Fibroblast of the aortic adventitia (primary cell): ENCODE measurements at places on chromosomes 12 and 14.

DNA sequence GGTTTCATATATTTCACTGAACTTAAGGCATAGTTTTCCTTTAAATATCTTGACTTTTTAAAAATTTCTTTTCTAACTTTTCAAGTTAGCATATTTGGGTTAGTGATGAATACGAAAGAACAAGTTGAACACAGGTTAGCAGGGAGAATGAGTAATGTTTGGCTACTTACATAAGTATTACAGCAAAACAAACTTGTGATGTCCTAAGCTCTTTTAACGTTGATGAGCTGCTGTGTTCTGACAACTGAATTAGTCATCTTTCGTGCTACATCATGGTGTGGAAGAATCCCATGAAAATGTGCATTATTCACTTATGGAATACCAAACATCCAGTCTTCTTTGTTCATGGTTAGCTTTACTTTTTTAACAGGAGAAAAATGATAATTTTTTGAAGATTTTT lies 36.3 kb upstream of the PDZRN4 start:
- no peak for DNase-seq

DNA sequence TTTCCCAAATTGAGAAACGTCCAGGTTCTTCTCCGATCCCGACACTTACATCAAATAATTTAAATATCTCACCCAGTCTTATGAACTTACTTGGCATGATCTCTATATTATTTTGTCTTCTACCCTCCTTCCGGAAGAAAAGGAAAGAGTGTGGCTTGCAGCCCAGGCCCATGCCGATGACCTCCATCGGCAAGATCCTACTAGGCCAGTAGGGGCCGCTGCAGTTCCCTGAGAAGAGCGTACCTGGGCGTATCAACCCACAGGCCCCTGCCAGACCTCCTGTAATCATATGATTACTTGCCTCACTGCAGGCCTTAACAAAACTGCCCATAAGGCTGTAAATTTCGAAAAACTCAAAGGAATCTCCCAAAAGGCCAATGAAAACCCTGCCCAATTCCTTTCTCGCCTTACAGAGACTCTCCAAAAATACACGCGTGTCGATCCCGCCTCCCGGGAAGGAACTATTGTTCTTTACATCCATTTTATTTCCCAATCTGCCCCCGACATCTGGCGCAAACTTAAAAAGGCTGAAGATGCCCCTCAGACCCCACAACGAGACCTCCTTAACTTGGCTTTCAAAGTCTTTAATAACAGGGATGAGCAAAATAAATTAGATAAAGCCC lies 69.6 kb downstream of the MOK start:
- peak; percentile 96 for DNase-seq

DNA sequence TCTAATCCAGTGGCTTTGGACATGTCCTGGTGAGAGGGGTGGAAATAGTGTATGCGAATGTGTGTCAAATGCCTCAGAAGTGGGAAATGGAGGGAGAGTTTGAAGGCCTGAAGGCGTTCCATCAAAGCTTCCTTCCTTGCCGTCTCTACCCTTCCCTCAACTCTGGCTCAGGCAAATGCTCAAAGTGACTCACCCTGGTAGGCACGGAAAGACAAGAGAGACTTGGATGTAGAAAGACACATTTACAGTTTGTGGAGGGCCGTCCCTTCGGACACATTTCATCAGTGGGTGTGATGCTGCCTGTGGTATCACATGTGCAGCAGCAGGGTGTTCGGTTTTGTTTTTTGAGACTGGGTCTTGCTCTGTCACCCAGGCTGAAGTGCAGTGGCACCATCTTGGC lies 36.7 kb downstream of the CHST11 start:
- DNase-seq = no peak

GRCh38 chr12:89092297-89092696 lies 260.0 kb downstream of the DUSP6 start:
- no peak for DNase-seq

- DNase-seq = no peak
Measured at GRCh38 chr12:3316776-3317480, 174.1 kb upstream of the PRMT8 start.

DNA sequence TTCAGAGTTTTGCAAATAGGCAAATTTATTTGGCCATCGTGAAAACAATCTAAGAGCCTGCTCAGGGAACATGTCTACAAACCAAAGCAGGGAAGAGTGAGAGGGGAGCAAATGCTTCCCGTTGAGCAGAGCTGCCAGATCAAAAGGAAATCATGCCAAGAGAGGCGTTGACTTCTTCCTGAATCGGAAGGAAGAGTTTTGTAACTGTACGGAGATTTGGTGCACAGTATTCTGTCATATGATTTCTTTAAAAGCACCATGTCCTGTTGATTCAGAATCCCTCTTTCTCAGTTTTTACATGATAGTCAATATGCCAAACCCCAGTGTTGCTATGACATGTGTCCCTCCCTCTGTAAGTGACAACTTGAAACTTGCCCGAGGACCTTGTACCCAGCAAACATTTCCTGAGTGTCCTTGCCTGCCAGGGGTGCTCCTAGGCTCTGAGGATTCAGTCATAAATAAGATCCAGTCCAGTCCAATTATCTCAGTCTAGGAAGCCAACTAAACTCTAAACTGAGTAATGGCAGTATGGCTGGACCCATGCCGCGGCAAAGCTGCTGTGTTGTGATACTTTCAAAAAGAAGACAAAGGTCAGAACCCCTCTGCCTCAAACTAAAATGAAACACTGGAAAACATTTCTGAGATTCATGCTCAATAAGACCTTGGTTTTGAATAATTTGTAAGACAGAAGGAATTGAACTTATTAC lies 300.1 kb upstream of the FKBP4 start:
- peak; percentile 67 for DNase-seq

DNA sequence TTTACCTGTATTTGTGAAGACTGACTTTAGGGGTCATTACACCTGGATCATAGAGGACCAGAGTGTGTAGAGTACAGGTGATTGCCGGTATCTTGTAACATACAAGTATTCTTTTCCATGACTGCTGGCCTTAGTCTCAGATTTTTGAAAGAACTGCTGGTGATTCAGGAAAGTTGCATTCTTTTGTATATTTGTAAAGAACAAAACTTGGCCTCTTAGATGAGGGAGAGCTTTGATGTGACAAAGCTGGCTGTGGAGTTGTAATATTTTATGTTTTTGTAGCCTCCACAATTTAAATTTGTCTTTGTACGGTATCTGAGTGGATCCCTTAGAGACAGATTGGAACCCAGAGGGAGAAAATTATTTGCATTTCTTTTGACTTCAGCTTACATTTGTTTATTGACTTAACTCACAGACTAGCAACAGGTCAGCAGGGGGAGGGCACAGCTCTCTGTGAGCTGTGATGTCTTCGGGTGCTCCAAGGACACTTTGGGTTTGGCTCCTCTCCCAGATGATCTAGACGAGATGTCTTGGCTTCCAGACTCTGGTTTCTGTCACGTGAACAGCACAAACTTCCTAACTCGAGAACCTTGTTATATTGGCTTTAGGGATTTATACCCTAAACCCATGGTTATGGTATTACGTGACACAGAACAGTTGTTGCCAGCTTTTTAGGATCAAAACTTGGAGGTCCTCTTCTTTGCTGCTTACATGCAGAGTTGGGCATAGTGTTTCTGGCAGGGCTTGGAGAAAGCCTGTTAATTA lies 65.9 kb downstream of the DAAM1 start:
- DNase-seq = peak; percentile 94

DNA sequence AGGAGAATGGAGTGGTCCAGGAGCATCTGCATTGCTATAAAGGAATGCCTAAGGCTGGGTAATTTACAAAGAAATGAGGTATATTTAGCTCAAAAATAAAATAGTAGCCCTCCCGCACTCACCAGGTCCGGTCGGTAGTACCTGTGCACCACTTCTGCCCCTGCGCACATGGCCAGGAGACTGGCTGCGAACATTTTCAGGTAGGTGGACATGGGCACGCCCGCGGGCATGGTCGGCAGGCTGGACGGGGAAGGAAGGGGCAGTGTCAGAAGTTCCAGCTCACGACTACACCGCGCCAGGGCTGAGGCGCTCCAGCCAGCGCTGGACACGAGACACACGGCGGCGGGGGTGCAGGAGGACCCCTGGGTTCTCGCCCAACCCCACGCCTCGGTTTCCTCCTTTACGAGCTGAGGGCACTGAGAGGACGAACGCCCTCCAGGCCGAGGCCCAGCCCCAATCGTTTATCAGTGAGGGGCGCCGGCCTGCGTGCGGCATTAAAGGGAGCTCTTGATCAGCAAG lies 9.1 kb upstream of the TDG start:
- DNase-seq = no peak

DNA sequence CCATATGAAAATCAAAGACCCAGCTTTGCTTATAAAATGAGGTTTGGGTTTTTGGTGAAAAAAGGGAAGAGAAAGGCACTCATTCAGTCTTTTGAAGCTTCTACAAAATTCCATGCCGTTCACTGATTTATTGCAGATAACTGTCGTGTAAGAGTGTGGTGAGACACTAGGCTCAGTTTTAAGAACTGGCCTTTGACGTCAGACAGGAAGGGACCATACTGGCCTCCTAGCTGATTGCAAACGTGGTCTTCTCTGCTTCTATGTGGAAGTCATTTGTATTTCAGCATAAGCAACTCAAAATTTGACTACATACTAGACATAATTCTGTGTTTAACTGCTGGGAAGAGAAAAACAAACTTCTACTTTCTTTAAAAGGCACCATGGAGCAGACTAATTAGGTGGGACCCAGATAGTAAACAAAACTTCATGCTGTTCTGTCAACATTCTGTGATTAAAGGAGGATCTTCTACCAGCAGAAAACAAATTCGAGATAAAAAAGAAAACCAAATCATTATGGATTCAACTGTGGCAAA lies 168.7 kb downstream of the TTC7B start:
- DNase-seq = no peak

- peak; percentile 25 for DNase-seq
Measured at GRCh38 chr14:104876251-104876699, 11.2 kb downstream of the CEP170B start.

GRCh38 chr14:89649451-89650075 lies 232.5 kb upstream of the FOXN3 start:
- no peak for DNase-seq

DNA sequence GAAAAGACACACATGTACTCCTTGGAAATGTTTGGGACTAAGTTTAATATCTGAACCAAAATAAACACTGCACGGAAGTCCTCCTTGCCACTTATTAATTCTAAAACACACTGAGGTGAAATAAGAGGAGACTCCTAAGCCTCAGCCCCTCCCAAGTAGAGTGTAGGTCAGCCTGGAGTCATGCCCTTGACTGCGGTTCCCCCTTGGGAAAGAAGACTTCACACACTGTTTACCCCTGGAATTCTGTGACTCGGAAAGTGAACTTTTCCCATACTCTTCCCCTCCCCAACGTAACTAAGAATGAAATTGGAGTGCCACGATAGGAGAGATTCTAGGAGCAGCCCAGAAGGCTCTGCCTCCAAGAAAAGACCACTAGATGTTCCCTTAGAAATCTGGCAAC lies 8.6 kb upstream of the TFCP2 start:
- no peak for DNase-seq

DNA sequence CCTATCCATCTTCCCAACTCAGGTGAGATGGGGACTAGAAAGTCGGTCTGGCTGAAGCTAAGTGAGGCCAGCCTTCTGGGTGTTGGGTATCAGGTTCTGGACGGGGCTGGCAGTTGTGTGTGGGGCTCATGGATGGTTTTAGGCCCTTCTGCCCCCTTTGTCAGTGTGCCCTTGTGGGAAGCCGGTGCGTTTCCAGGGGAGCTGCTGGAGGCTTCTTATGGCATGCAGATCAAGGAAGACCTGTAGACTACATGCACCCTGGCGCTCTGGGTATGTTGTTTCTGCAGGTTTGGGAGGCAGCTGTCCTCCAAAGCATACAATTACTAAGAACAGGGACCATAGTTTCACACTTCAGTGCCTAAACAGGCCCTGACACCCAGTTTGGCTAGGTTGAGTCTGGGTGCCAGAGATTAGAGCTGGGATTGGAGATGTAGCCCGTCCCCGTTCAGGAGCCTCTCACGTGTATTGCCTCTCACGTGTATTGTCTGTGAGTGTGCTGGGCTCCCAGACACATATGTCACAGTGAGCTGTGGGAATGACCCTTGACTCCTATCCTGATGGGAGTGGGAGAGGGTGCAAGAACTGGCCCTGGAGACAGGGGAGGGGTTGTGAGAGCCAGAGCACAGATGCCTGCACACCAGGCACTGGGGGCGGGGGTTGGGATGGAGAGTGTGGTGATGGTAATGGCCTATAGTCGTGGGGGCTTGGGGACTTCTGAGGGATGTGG lies 84.4 kb downstream of the SLC25A47 start:
- DNase-seq = no peak

DNA sequence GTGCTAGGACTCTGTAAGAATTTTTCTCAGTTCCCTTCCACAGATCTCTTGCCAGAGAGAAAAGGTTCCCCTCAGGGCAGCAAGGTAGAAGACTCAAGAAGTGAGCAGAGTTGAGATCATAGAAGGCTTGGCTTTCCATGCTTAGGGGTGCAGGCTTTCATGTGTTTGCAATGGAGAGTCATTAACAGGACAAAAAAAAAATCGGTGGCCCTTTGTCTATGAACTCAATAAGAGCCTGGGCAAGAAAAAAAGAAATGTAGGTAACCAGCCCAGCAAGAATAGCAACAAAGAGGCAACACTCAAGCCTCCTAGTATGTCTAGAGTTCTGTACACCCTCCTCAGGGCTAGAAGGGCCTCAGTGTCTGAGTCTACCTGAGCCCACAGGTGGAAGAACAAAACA lies 23.4 kb upstream of the LRP6 start:
- DNase-seq = no peak

GRCh38 chr14:33508126-33509062 lies 442.5 kb downstream of the EGLN3 start:
- DNase-seq = no peak

DNA sequence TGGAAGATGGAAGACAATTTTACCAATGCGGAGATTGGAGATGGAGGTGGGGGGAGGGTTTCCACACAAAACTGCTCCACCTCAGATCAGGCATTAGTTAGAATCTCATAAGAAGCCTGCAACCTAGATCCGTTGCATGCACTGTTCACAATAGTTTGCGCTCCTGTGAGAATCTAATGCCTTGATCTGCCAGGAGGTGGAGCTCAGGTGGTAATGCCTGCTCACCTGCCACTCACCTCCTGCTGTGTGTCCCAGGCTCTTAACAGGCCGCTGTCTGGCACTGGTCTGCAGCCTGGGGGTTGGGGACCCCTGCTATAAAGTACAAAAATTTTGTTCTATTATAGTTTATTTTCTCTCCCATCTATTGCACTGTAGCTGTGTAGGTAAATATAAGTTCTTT lies 84.9 kb upstream of the FOXG1 start:
- no peak for DNase-seq

- DNase-seq = no peak
Measured at GRCh38 chr12:60849723-60850122, 1253.9 kb downstream of the SLC16A7 start.
